ENCODE measurements at places on chromosomes 4 and X.

DNA sequence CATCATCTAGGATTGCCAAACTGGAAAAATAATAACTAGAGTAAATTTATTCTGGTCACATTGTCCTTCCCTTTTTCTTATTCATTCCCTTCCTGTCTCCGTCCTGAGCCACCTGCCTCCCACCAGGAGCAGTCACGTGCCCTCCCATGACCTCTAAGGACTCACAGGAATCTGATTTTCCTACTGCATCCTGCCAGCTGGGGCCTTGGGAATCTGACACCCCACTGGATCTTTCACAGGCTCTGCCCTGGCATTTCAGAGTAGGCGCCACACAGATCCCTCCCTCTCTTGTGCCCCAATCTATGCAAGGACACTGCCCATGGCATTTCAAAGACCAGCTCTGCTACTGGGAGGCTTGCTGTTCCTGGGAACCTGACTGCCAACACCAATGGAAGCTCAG, 520.5 kb downstream of the PPARGC1A start:
- DNase-seq = no peak

DNA sequence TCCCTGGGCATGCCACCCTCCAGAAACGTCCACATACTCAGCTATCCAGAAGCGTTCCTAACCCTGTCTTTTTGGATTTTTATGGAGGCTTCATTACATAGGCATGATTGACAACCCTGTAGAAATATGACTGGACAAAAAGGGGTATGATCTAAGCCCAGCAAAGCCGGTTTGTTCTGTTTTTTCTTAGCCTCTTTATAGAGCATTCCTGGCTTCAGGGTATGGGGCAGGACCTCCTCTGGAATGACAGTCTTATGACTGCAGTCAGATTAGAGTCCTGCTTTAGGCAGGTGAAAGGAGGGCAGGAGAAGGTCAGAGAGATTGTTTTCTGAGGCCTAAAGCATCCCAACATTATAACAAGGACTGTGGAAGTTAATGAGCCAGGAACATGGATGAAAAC, 137.4 kb downstream of the DCLK2 start:
- DNase-seq = no peak

DNA sequence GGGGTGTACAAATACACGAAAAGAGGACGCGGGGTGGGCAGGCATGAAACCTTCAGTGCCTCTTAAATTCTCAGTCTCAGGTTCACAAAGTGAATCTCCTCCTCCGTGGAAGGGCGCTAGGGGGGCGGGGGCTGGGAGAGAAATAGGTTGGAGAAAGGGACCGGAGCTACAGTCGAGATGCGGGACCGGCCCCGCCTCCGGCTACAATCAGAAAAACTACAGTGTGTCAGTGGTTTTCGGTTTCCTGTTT, 3.4 kb downstream of the MAML3 start:
- DNase-seq = no peak

DNA sequence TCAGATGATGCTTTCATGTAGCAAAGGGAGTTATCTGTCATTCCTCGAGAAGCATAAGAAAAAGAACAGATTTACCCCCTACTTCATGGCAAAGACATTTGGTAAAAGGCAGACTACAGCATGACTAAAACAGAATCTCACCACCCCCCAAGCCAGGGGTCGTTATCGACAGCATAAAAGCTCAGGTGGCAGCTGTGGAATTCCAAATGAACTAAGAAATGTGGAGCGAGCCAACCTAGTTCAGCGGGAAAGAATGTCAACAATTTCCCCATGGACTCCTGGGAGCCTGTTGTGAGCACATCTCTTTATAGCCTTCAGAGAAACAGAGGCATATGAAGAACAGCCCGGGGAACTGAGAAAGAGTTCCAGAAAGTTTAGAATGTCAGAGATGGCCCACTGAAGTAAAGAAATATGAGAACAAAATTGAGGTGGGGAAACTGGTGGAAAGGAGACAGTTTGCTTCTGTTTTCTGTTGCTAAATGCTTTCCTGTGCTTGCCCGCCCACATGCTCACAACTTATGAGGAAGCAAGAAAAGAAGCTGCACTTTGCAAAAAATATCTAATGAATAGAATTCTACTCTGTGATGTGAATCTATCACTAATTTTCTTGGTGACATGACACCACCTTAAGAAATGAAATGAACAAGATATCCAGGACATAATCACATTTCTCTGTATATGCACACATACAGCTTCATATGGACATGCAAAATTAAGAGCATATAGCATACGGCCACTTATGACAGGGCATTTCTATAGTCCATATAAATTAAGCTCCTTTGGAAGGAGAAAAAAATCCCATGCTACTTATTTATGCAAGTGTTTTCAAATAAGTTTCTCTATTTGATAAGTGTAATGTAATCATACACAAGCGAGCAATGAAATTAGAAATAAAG, 135.3 kb upstream of the MID1 start:
- DNase-seq = no peak

DNA sequence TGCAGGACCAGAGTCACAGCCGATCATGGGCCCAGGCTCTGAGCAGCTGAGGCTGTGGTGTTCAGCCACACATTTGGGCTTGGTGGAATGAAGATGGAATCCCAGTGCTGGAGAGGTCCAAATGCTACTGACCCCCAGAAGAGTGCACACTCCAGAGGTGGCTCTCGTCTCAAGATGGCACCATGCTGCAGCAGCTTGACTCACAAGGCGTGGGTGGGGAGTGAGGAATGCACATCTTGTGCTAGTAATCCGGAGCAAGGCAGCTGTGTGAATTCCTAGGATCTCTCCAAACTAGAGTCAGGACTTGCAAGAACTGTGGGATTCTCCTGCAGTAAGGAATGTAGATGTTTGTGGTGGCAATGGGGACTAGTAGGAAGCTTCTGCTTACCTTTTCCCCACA, 28.7 kb downstream of the RAB28 start:
- DNase-seq = no peak

DNA sequence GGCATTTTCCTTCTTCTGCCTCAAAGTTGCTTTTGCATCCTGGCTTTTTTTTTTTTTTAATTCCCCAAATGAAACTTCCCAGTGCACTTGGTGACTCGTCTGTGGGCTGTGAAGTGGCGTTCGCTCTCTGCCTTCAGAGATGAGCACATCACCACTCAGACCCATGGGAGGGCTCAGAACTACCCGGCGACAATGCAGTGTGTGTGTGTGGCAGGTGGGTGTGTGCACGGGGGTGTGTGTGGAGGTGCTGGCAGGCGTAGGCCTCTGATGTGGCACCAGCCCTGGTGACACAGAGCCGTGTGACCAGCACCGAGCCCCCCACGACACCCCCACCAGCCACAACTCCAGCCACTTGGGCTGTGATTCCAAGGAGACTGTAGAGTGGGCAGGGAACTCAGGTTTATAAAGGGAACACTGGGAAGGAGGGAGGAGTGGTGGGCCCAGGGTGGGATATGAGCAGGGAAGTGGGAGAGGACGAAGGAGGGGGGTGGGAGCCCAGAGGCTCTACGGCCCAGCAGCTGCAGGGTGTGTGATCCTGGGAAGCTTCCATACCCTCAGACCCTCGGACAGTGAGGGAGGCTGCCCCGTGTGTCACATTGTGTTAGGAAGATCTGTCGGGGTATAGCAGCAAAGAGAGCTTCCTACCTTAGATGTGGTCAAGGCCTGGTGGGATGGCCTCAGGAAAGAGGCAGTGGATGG, 6.0 kb upstream of the WFS1 start:
- DNase-seq = no peak

DNA sequence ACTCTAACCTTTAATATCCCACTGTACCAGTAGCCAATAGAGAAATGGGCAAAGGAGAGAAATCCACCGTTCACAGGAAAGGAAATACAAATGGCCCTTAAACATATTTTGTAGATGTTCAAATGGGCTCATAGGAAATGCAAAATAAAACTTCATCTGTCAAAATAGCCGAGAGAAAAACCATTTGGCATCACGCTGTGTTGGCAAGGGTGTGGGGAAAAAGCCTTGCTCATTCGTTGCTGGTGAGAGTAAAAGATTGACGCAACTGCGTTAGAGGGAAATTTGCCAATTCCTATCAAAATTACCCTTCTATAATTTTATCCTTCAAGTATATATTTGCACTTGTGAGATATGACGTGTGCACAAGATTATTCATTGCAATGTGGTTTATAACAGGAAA, 131.9 kb downstream of the EIF4E start:
- DNase-seq = no peak

DNA sequence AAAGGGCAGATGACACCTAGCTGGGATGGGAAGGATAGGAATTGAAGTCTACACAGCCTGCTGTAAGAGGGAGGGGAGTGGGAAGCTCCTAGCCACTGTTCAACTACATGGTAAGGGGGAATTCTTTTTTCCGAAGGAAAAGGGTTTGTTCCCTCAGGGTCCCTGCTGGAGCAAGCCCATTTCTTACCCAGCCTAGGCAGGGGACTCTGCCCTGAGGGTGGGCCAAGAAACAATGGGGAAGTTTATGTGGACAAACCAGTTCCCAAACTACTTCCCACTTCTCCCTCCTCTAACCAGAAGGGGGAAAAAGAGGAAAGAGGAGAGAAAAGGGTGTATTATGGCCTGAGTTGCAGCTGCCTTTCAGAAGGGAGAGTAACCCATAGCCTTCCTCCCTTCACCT, 13.5 kb upstream of the VSIG4 start:
- no peak for DNase-seq

DNA sequence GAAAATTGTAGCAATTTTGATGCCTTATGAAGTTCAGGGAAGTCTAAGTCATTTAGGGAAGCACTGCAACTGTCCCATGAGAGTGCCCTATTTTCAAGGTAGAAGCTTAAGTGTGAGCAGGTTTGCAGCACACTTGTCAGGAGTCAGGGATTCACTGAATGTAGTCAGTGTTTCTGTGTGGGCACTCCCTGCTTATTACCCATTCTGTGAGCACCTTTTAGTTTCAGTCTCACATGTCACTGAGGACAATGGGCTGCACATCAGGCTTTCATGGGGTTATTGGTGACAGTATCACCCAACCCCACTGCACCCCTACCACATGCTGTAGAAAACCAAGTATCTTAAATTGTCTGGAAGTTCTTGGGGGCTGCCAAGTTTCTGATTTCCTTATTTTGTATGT, 2.9 kb upstream of the CCNG2 start:
- no peak for DNase-seq

DNA sequence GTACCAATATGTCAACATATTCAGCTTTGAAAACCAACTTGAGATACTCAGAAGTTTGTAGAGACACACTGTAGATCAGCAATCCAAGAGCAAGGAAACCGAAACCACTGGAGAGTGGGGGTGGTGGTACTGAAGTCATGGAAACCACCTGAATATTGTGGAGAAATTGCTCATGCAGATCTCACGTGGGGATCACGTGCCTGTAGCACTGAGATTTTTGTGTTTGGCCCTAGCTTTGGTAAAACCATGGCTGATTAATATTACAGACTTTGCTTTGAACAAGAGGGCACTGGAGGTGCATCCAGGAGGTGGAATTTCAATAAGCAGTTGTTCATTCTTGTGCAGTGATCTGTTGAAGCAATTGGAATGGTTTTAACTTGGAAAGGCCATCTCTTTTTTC, 47.2 kb downstream of the GBA3 start:
- no peak for DNase-seq

DNA sequence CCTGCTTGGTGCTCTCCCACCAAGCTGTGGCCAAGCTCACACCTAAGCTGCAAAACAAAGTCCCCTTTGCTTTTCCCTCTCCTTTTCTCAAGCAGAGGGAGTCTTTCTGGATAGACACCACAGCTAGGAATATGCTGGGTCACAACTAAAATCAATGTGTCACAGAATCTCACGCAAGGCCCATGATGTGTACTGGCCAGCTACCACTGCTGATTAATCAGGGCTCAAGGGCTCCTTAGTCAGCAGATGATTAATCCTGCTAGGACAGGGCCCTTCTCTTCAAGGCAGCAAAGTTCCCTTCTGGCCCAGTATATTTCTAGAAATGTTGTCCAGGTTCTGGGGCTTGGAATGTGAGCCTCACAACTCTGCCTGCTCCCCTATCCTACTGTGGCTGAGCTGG, 32.0 kb upstream of the TENT5D start:
- DNase-seq = no peak

GRCh38 chr4:174086829-174087799, 196.4 kb downstream of the FBXO8 start:
- DNase-seq = no peak

DNA sequence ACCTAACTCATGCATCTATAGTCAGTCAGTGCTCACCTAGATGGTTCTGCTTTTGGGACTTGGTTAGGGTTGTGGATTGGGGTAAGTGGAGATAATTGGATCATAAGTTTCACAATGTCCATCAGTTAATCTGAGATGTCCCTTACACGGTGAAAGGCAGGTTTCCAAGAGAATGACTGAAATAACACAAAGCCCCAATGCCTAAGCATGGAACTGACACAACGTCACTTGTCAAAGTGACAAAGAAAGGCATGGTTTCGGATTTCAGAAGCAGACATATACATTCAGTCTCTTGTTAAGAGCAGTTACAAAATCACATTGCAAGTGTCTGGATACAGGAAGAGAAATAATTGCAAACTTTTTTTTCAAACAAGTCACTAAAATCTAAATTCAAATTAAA, 1456.9 kb downstream of the TECRL start:
- no peak for DNase-seq

DNA sequence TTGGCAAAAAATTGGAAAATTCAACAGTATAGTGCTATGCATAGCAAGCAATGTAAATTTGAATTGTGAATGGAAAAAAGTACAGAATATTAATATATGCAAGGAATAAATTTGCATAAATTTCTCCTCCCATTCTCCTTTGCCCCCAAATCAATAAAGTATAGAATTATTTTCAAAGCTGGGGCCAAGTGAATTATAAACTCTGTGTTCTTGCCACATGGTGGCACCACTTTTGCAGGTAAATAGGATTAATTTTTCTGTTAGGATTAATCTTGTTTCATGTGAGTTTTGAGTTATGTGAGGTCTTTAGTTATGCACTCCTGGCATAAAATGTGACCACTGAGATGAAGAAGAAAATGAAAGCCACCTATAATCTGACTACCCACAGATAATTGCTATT, 19.9 kb downstream of the COPS4 start:
- no peak for DNase-seq

DNA sequence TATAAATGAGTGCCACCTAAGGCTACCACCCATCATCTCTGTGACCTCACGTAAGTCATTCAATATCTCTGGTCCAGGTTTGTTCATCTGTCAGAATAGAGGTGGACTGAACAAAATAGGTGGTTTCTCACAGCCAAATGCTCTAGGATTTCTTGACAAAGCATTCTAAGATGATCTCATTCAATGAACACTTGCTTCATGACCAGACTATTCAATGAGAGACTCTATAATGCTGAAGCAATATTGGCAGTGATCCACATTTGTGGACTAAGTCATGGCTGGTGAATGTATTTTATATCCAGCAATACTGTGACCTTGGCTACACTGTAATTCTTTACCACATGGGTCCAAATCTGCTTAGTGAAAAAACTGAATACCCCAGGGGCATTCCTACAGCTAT, 37.9 kb downstream of the LDB2 start:
- DNase-seq = peak; percentile 78

GRCh38 chr4:8083086-8083825, 75.4 kb downstream of the ABLIM2 start:
- DNase-seq = no peak

Data from GM04504 (cell line).